ENCODE measurements at places on chromosomes 16 and 17.

GRCh38 chr16:24681793-24682192 lies 47.7 kb upstream of the TNRC6A start:
- no peak for DNase-seq

DNA sequence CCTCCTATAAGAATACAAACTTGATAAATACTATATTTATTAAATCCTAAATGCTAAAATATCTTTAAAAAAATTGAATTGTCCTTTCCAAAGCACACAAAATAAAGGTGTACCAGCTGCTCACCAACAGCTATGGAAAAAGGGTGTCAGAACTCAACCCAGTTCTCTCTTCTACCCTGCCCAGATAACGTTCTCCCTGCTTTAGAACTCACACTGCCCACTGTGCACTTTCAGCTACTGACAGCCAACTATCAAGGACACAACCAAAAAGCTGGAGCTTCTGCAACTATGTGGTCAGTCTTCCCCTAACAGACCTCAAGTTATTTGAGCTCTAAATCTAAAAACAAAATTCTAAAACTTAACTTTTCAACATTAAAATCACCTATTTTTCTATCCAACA lies 13.7 kb downstream of the AP1G1 start:
- no peak for DNase-seq

GRCh38 chr16:31467151-31467773 lies 4.7 kb upstream of the TGFB1I1 start:
- no peak for DNase-seq

DNA sequence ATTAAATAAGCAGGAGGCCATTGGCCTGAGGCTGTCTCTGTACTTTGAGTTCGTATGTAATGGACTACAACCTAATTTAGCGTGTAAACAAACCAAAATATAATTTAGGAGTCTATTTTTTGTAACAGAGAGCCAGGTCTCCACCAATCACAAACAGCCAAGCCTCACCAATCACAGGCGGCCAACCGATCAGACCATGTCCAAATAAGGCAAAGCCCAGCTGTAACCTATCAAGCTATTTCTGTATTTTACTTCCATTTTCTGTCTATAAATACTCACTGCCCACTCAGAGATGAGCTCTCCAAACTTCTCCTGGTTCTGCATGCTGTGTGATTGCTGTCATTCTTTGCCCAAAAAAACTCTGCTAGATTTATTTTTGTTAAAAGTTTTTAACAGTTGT lies 322.7 kb downstream of the NPIPA8 start:
- no peak for DNase-seq

DNA sequence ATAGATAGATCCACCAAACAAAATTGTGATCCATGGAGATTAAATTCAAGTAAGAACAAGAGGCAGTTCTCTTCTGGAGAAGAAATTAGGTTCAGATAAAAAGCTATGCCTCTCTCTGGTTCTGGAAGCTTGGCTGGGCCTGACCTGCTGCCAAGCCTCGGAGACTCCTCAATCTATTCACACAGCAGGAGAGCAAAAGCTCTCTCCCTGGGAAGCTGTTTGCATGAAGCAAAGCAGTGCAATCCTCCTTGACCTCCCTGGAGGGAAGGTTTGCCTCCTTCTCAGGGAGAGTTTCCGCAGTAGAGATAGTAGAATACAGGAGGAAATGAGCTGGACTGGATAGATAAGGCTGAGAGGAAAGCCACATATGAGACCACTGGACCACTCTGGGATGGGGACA lies 78.1 kb upstream of the GNAO1 start:
- DNase-seq = no peak

All from kidney epithelial cell (primary cell).